ENCODE measurements at places on chromosomes 6 and 20.

DNA sequence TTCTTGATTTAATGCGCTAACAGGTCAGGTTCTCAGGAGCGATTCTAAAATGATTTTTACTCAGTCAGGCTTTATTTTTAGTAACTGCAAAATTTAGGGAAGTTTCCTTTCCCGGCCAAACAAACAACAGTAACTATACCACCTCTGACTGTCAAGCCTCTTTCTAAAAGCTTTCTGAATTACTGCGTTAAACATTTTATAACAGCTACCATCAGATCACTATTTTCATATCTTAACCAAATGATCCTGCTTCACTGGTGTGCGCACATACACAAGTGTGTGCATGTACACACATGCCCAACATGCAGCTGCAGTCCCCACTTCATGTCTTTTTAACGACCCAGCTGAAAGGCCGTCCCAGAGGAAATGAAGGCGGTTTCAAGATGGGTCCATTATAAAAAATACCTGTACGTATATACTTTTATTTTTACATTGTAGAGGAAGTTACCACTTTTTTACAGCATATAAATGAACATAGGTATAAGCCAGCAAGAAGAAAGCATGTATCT lies 25.0 kb downstream of the TMEM242 start:
- DNase-seq, result no peak

DNA sequence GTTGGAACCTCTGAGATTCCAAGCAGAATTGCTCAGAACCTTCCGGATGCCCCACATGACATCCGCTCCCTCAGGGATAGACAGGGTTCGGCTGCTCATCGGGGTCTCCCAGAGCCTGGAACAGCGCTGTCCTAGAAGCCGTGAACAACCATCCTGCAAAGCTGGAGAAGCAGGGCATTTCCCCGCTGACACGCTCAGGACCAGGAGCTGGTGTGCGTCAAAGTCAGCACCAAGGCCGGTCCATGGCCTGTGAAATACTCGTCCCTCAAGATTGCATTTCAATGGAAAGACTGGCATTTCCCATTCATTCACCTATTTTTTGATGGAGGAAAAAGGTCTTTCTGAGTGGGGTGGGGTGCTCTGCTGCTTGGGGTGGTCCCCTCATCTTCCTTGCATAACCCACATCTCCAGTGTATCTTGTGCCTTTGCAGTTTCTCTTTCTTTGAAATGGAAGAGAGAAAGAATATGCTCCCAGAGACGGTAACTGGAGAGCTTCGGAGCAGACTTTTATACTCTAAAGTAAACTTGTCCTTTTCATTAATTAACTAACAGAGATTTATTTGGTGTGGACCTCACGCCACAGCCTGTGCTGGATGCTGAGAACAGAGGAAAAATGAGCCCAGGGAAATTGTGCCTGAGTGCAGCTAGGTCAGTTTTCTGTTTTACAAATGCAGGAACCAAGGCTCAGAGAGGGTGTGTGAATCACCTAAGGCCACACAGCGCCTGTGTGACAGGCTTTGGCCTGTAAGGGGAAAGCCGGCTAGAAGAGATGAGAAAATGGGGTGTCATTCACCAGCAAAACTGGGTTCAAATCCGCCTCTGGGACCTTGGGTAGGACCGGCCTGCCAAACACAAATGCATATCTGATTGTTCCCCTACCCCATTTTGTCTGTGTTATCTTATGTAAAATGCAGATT lies 52.4 kb downstream of the RBM38 start:
- no peak for DNase-seq

DNA sequence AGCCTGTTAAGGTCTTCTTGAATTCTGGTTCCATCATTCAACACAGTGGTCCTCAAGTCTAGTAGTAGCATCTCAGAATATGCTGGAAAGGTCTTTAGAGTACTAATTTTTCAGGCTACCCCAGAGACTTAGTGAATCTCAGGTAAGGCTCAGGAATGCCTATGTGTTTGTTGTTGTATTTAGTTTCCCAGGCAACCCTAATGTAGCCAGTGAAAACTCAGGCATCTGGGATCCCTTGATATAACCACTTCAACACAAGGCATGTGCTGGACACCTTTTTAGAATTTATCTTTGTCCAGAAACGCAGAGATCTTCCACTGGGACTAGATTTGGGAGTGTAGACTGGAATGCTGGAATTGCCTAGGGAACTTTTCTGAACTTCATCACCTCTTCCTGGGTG lies 597.9 kb upstream of the FLRT3 start:
- DNase-seq, result no peak

DNA sequence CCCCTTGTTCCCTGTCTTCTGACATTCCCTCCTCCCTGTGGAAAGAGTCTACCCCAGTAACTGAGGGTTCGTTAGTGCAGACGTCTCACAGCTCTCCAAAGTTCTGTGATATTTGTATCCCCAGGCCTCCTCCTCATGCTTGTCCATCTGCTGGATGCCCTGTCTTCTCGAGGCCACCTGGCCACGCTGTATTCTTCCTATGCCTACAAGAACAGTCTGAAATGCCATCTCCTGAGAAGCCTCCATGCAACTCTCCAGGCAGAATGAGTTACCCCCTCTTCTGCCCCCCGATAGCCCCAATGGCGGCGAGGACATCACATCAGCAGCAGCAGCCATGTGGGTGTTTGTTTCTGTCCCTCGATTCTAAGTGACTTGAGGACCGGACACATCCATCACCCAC lies 9.3 kb downstream of the ULBP2 start:
- DNase-seq, result no peak

- DNase-seq, result peak; percentile 86
These were observed 8.6 kb upstream of the BTNL2 start for GRCh38 chr6:32415521-32416019.

GRCh38 chr6:61675734-61676133 lies 610.3 kb downstream of the KHDRBS2 start:
- no peak for DNase-seq

DNA sequence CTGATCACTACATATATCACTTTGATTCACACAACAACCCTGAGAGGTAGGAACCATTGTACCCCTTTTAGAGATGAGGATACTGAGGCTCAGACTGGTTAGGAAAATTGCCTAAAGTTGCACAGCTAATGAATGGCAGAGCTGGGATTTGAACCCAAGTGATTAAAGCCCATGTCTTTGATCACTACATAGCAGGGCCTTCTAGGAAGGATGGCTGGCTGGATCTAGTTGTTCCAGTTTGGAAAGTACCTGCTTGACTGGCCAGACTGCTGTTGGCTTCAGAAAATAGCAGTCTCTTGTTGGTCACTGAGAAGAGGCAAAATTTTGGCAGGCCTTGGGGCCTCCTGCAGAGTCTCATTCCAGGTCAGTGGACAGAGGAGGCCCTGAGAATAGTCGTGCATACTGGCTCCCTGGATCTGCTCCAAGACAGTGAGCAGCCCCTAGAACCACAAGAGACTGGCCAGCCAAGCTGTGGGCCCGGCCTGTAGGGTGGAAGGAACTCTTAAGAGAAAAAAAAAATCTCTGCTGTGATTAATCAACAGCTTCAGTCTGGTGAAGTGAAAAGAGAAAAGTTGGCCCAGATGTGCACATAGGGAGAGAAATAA lies 17.5 kb downstream of the PPARD start:
- no peak for DNase-seq

GRCh38 chr6:163863565-163863964 lies 449.0 kb downstream of the QKI start:
- DNase-seq, result peak; percentile 20

- no peak for DNase-seq
These were observed 92.2 kb upstream of the MPC1 start for GRCh38 chr6:166474721-166475565.

GRCh38 chr6:26491604-26492003 lies 8.5 kb upstream of the BTN1A1 start:
- DNase-seq, result no peak

GRCh38 chr20:40640667-40641066 lies 48.4 kb downstream of the MAFB start:
- DNase-seq, result no peak

GRCh38 chr6:31485055-31485454 lies 12.9 kb upstream of the MICB start:
- no peak for DNase-seq

DNA sequence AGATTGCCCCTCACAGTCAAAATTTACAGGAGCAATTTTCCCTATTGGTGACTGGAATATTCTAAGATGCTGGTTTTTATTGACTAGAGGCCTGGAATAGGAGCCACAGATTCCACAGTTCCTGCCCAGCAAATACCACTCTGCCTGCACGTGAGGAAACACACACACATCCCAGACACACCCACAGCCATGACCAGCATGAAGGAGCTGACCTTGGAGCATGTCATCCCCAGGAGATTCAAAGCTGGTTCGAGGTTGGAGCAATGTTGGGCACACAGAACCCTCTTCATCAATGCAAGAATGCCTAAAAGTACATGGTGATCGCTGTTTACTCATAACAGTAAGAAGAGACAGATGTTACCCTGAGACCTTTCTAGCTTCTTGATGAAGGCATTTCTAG lies 244.6 kb upstream of the FOXQ1 start:
- DNase-seq, result no peak

GRCh38 chr20:23244916-23245552 lies 105.6 kb upstream of the NXT1 start:
- DNase-seq, result no peak

DNA sequence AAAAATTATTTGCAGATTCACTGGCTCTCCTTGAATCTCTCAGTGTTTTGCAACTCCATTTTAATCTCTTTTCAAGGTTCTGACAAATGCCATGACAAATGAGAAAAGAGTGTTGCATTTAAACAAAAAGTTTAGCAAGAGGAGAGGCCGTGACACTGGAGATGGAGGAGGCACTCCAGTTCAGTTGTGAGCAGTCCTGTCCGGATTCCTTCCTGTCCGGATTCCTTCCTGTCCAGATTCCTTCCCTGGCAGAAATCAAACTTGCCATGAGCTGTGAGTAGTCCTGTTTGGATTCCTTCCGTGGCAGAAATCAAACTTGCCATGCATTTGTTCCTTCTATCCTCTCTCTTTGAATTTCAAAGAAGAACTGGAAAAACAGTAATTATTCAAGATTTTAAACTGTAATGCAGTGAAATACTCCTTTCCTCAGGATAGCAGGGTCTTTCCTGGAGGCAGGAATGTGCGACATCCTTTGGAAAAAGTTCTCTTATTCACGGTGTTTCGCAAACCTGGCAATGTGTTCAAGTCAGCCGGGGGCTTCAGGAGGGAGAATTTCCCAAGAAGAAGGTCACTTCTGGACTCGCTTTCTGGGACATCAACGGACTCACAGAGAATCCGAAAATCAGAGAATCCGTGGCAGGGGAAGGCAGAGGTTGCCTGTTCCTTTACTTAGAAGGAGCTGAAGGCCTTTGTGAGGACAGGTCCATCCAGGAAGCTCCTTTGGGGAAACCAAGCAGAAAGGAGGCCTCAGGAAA lies 48.7 kb upstream of the DACT2 start:
- no peak for DNase-seq

DNA sequence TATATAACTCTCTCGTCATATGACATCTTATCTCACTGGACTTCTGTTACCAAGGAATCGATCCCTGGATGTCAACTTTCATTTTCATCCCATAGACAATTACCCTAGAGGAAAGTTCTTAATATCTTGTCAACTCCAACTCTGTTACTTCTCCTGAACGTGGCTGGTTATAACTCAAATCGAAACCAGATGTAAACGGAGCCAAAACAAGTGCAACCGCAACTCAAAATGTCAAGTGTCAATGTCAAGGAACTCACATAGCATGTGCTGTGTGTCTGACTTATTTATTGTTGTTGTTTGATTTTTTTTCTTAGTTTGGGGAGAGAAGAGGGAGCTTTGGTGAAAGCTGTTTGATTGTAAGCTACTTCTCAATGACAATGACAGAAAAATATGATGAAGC lies 108.6 kb downstream of the VIP start:
- no peak for DNase-seq

DNA sequence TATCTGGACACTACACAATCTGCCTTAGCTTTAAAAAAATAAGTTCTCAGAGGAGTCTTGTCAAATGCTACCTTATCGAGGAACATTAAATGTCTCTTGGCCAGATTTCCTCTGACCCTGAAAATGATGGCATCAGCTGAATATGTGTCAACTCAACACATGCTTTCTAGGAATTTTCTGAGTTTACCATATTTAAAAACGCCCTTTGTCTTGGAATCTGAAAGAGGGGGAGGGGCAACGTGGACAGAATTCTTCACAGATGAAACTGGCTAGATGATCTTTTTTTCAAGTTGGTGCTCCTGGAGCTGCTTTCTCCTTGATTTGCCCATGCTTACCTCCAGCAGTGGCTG lies 5.1 kb downstream of the SOX4 start:
- DNase-seq, result no peak

DNA sequence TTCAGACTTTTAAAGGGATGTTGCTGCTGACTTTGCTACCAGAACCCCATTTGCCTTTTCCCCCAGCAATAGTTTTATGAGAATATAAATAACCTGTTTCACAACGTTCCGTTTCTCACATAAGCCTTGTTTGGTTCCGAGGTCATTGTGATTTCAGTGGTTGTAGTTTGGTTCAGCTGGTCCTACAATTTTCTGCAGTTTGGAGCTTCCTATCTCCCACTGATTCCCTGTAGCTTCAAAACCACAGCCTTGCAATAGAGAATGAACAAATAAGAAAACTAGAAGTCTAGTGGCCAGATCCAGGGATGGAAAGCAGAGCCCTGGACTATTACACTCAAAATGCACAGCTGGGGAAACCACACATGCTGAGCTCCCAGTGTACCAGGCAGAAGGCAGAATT lies 24.1 kb upstream of the SH3BGRL2 start:
- DNase-seq, result no peak

DNA sequence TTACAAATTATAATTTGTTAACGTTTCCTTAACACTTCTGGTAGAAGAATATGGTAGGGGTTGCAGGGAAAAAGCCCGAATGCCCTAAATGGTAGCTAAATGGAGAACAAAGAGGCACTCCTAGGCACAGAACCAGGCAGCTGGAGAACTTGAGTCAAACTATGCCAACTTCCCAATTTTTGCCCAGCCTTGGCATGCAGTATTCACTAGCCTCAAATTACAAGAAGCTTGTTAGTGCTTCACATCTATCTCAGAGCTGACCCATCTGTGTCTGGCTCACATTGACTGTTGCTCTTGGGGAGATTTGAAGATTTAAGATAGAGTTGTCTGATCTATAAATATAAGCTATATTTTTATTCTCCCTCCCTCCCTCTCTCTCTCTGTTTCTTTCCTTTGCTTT lies 19.4 kb upstream of the LRFN2 start:
- no peak for DNase-seq

DNA sequence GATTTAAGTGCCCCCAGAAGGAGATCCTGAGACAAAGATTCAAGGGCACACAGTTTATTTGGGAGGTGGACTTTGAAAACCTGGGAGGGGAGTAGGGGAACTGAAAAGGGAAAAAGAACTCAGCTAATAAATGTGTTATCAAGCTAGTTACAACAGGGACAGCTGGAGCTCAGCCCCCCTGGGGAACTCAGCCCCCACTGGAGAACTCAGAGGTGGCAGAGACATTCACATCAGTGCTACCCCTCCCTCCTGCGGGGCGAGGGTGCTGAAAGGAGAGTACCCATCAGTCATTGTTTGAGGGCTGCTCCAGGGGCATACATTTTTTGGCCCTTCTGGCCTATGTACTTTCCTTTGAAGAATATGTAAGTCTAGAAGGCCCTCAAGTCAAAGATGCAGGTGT lies 101.4 kb downstream of the LRFN2 start:
- DNase-seq, result no peak
